ENCODE measurements at places on chromosomes 4 and X.

DNA sequence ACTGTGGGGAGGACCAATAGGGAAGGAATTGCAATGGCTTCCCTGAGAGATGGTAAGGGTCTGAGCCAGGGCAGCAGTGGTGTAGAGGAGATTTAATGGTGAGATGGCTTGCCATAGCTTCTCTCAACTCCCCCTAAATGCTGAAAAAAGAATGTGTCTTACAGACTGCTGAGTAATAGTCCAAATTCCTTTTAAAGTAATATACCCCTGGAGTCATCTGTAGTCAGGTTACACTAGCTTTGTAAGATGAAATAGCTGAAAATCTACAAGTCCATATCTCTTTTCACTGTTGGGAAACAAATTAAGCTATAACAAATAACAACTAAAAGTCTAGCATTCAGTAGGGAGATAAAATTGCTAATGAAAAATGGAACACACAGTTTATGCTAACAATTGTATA is 33.5 kb downstream of the MAPK10 start:
- no peak for DNase-seq

DNA sequence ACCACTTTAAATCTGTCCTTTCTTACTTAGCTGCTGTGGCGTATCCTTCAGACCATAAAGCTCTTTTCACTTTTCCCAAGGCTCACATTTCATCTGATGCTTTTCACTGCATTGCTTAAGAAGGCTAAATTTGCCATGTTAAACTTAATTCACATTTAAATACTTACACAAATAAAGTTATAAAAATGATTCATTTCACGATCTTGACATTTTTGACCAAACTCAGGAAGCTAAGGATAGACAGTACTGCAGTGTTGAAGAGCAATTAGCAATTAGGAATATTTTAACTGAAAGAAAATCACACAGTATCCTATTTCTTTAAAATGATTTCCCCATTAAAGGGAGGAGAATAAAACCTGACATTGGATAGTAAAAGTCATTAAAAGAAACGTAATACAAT is 1038.6 kb downstream of the STPG2 start:
- DNase-seq = no peak

- DNase-seq = no peak
Measured at GRCh38 chrX:133812402-133812801, 173.0 kb downstream of the GPC3 start.

- DNase-seq = no peak
Measured at GRCh38 chrX:7164174-7164573, 16.2 kb upstream of the PUDP start.
